NCI-H1436 treated with DMSO at 0.1 percent for 48 hours (cell line): ENCODE measurements at places on chromosomes 1 and 21.
A peak's percentile ranks its signal among the peaks of the same experiment; 100 is the strongest.

DNA sequence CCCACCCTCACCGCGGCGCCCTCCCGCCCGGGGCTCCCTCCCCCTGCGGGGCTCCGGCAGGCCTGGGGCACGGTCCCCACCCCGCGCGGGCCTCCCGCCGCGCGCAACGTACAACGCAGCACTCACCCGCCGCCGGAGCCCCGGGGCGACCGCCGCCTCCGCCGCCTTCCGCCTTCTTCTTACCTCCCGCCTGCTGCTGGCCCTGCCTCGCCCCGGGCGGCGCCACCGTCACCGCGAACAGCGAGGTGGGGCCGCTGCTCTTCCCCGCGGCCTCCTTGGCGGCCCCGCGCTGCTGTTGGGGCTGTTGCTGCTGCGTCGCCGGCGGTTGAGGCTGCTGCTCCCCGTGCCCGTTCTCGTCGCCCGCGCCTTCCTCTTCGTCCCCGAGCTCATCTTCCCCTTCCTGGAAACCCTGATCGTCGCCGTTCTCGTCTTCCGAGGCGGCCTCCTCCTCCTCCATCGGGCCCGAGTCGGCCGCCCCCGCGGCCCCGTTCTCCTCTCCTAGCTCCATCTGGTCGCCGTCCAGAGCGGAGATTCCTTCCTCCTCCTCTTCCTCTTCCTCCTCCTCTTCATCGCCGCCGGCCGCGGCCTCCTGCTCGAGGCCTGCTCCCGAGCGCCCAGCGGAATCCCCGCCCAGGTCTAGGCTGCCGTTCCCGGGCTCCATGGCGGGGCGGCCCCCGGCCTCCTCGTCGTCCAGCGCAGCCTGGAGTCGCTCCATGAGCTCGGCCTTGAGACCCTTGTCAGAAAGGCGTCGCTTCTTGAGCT is 671 bp downstream of the HNRNPU start:
- no peak for DNase-seq

GRCh38 chr21:35909456-35910223 is 150.7 kb downstream of the SETD4 start:
- DNase-seq: no peak

DNA sequence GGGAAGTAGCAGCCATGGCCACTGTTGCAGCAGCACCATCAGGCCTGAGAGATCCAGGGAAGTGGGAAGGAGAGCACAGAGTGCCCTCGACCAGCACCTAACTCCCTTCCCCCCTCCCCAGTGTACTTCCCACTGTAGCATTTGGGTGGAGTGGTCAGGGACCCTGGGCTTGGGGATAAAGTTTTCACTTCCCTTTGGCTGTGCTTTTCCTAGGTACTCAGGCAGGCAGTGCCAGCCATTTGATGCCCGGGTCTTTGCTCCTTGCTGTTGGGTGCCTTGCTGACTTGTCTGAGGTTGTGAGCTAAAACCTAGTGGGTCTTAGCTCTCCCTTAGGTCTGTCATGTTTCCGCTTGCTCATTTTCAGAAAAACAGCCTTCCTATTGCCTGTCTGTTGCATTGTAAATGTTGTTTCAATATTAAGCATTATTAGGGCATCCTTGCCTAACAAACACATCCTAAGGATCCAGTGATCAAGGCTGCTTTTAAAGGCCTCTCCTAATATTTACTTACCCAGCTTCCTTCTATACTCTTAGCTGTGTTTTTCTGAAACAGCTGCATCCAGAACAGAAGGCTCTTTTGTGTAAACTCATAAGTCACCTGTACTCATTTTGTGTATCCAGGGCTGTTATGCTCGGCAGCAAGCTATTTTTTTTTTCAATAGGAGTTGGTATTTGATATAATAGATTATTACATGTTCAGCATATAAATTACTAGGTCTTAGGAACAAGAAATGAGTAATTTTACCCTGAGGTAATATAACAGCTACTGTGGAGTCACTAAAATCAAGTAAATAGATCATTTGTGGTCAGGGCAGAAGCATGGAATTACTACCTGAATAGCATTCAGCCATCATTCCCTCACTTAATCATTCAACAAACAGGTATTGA is 418.6 kb upstream of the PROX1 start:
- peak; percentile 73 for DNase-seq

- DNase-seq: no peak
These were observed 7.6 kb upstream of the CPT2 start for GRCh38 chr1:53189061-53189460.

DNA sequence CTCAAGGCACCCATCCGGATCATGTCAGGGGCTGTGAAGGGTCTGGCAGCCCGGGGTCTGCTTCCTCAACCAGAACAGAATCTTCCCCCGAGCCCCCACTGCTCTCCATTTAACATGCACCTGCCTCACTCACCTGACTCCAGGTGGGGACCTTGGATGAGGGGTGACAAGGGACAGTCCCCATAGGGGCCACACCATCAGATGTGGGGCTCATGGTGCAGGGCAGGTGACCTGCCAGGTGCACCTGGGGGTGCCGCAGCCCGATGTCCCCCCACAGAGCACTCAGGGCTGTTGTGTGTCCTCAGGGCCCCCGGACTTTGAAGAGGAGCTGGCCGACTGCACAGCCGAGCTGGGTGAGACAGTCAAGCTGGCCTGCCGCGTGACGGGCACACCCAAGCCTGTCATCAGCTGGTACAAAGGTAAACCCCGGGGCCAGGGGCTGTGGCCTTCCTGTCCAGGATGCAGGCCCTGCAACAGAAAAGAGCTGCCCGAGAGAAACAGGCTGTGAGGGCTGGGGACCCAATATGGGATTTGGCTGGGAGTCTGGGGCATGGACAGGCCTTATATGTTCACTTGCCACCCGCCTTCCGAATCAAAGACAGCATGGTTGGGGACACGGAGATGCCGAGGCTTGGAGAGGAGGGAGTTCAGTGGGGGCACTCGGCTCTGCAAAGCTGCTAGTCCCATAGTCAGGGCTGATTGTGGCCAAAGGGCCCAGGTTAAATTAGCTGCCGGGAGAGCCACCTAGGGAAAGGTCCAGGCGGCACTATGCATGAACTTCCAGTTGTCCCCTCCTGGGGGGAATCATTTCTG is 64.6 kb downstream of the TRIM11 start:
- DNase-seq: no peak

DNA sequence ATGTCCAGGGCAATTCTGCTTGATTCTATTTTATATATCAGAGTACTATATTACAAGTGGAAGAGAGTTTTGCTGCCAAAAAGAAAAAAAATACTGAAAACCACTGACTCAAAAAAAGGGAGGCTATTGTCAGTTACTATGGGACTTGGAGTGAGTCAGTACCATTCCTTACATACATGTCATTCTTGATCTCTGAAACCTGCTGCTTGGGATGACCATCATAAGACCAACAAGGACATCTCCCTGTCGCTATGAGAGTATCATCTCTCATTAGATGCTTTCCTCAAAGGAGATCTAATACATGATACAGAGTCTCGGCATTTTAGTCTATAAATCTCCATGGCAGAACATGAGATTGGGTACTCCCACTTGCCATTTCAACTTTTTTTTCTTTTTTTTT is 11.8 kb upstream of the INPP5B start:
- no peak for DNase-seq

DNA sequence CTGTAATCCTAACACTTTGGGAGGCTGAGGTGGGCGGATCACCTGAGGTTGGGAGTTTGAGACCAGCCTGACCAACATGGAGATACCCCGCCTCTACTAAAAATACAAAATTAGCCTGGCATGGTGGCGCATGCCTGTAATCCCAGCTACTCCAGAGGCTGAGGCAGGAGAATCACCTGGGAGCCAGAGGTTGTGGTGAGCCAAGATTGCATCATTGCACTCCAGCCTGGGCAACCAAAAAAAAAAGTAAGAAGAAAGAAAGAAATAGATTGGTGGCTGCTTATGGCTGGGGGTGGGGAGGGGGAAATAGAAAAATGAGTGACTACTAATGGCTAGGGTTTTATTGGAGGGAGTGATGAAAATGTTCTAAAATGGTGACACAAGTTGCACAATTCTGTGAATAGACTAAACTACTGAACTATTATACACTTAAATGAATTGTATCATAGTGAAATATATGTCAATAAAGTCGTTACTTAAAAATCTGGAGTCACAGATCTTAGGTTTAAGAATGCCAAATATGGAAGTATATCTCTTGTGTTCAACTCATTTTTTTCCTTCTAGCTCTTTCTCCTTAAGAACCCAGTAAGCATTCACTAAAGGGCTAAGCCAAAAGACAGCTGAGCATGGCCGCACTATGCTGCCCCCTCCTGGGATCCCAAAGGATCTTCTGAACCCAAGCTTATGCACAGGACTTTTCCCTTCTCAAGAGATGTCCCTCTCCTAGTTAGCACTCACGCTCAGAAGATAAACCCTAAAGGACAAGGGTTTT is 3.2 kb upstream of the NPL start:
- no peak for DNase-seq

GRCh38 chr1:195965475-195965874 is 642.8 kb downstream of the KCNT2 start:
- no peak for DNase-seq

GRCh38 chr1:9135073-9135836 is 6.4 kb upstream of the GPR157 start:
- DNase-seq: no peak

DNA sequence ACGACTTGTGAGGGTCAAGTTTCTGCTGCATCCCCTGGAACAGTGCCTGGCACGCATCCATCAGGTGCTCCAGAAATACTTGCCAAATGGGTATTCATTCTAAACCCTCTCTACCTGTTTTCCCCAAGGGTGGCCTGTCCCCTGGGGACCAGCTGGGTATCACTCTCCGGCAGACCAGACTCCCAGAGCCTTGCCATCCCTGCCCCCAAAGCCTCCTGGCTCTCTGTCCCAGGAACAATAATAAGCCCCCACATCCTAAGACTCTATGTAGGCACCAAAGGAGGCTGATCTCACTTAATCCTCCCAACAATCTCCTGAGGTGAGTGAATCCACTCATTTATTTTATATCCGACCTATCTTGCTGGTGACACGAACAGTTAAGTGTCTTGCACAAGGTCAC is 96.7 kb downstream of the MRPL37 start:
- DNase-seq: no peak

GRCh38 chr1:159206110-159206509 is 1.4 kb downstream of the ACKR1 start:
- DNase-seq: no peak

DNA sequence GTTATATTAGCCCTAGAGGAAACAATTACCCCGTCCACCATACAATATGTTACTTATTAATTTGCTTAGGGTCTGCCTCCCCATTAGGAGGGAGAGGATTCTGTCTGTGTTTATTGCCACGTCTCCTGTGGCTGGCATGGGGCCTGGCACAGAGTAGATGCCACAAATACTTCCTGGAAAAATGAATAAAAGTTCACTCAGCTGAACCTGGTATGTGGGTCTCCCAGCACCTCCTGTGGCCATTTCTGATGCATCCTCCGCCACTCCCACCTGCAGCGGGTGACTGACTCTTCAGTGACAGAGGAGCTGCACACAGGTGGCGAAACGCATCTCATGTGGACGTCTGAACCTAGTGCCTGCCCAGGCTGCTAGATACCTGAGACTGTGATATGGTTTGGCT is 112.7 kb downstream of the CLIC6 start:
- DNase-seq: no peak
